Activated CD8-positive, alpha-beta memory T cell treated with anti-CD3 and anti-CD28 coated beads for 1 hour (primary cell): ENCODE measurements at places on chromosomes 2 and 18.

- no peak for DNase-seq
Measured at GRCh38 chr2:231415029-231415428, 19.5 kb downstream of the B3GNT7 start.

DNA sequence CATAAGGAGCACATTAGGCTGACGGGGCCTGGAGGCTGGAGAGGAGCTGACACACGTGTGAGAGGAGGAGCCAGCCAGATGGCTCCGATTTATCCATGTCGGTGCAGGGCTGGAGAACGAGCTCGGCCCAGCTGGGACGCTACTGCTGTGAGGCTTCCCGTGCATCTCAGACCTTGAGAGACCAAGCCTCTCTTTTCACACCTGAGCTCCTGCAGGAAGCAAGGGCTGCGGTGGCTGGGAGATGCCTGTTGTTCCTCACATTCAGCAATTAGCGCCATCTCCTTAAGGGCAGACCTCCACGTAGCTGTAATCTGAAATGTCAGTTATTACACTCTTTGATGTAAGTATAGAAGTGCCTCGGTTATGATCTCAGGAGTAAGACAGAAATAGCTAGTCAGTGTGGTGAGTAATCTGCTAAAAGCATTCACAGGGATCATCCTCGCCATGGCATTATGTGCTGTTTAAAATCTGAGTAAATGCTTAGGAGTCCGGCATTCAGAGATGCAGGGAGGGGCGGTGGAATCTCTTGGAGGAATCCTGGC, 107.9 kb downstream of the PRKCE start:
- DNase-seq: no peak

DNA sequence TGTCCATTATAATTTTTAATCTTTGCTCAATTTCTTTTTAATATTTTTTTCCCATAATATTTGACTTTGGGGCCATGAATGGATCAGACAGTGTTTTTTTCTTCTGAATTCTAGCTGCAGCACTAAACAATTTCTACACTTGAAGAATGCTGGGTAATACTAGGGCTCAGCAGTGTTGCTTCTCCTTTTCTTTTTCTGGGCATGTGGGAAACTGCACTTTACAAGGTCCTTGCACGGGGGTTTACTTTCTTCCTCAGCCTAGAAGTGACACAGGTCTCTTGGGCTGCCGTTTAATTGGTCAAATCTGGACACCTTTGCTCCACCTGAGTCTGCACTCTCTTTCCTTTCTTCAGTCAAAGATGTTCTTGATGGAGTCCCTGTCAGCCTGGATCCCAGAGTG, 135.4 kb upstream of the APCDD1 start:
- DNase-seq: no peak

DNA sequence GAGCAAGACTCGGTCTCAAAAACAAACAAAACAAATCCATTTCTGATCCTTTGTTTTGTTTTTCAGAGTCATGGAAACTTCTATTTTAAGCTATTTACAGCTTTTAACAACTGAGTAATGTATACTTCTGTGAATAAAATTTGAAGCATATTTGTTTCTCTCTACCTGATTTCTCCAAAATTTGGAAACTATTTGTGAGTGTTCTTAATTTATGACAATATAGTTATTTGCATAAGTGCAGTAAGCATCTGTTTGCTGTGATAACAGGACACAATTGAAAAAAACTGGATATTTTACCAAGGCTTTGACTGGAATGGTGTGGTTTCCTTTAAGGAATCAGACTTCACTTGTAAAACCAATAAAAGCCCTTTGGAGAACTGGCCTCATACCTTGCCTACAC, 53.3 kb upstream of the GULP1 start:
- no peak for DNase-seq

DNA sequence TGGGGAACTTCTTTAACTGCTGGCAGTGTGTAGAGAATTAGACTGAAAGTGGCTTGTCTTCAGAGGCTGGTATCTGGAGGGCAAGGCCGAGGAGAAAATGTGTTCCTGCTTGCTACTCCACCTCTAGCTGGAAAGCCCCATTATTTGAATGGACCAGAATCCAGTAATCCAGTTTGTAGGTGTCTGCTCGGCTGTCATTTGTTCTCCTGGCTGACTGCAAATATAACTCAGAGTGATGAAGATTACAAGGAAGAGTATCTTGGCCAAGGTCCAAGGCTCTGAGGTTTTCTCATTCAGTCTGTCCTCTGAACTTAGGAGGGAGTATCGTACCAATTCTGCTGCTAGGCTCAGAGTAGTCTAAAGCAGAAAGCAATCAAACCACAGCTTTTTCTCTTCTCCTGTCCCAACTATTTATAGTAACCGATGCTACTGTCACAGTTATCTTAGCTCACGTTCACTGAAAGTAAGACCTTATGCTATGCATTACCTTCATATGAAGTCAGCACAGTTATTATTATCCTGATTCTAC, 228.6 kb downstream of the SETBP1 start:
- DNase-seq: no peak

DNA sequence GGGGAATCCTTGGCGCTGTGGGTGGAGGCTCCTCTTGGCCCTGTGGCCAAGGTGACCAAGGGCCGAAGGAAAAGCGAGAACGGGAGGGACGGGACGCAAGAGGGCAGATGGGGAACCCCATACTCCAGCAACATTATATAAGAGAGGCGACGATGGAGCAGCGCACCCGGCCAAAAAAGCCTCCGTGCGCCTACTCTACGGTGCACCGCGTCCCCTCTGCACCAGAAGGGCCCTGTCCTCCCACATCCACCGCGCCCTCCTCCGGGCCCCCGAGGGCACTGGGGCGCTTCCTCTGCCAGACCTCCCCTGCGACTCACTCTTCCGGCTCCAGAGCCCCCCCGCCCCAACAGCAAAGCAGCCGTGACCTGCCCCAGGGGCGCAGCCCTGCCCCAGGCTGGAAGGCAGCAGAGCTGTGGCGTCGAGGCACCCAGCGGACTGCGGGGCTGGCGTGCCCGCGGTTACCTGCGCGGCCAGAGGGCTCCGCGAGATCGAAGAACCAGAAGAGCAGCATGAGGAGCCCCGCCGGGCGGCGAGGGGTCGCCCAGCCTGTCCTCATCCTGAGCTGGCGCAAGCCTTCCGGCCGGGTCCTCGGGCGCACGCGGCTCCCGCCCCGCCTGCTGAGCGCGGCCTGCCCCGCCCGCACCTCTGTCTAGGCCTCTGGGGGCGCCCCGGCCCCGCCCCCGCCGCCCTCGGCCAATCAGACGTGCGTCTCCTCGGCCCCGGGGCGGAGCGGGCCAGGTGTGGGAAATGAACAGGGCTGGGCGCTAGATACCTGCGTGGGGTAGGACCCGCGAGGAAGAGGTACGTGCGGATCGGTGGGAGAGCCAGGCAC, 106.3 kb upstream of the CD302 start:
- peak; percentile 32 for DNase-seq

DNA sequence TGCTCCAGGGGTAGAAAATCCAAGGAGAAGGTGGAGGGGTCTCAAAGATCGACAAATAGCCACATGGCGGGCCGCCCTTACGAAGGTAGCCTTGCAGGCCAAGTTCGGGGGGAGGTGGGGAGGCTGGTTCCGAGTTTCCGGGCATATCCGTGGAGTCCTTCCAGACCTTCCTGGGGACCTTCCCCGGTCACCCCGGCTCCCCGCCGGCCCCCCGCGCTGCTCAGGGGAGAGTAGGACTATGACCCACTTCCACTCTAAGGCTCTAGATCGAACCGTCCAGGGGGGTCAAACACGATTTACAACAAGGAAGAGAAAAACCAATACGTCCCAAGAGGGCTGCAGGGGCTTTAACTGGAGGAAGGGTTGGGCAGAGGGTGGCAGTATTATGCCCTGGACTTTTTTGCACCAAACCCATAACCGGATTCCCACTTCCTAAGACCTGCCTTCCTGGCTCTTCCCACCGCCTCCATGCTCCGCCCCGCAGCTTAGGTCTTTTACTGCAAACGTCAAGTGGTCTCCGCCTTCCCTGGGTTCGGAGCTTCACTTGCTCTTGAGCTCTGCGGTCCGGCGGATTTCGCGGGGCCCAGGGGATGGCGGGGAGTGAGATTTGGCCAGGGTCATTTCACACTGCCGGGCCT, 779 bp upstream of the LYPD6 start:
- DNase-seq: no peak

DNA sequence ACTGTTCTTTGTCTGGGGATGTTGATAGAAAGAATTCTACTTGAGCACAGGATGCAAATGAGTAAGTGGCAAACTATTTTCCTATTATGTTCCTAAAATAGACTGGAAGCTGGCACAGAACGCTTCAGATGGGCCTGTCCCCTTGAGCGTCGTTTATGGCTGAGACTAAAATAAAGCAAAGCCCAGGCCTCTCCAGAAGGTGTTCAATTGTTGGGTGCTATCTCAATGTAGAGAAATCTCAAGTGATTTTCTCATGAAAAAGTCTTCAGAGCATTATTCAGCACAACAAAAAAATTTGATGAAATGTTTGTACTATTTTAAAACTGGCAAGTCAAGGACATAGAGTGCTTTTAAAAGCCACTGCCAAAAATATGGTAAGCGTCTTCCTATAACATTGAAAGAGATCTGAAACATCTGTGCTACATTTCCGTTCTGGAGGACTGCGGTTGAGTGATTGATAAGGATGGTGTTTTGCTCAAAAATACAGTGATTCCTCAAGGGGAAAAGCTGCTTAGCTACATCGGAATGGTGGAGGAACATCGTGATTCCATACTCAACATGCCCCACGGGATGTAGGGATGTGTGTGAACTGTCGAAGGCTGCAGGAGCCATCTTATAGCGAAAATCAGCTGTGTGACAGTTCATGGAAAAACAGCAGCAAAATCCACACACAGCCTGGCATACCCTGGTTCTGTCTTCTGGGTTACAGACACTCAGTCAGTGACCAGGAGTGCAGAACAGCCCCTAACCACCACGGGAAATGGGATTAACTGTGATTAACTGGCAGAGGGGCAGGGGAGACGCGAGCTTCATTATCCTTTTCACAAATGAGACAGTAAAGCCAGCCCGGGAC, 10.4 kb upstream of the LRRFIP1 start:
- DNase-seq: no peak

DNA sequence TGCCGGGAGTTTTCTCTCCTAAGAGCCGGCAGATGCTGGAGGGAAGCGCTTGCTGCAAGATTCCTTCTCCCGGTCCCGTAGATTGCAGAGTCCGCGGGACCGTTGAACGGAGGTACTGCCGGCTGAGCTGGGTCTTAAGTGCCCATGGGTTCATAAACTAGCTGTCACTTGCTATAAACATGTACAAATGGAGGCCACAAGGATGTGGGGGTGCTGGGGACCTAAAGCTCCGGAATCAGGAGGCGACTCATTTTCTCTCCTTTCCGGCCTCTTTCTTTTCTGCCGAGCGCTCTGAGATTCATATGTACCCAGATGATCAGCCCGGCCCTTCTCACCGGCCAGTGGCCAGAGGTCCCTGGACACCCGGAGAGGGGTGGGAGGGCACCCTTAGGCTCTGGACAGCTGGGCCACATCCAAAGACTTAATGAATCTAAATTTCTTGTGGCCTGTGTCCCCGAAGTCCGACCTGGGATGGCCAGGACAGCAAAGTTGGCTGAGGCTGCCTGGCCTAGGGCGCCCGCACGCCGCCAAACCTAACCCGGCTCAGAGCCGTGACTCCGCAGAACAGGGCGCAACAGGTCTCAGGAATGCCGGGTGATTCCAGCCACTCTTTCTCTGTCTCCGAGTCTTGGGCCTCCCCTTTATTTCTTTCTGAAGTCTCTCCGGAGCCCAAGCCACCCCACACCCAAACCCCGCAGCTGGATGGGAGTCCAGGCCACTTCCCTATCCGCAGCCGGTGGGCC, 2.4 kb upstream of the PAX3 start:
- no peak for DNase-seq

DNA sequence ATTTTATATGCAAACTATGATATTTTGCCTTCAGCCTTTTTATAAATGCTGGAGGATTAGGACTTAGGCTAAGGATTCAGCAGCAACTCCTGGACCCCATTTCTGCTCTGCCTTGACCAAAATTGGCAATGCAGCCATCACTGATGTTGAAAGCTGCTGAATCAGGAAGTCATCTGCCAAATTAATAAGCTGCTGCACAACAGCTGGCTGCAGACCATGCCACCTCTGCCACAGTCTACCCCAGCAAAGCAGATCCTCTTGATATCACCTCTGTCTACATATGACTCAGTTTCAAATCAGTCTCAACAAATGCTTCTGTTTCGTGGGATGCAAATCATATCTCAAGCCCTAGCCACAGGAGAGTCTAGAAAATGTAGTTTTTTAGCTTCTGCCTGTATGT, 7.1 kb upstream of the SOS1 start:
- DNase-seq: no peak

DNA sequence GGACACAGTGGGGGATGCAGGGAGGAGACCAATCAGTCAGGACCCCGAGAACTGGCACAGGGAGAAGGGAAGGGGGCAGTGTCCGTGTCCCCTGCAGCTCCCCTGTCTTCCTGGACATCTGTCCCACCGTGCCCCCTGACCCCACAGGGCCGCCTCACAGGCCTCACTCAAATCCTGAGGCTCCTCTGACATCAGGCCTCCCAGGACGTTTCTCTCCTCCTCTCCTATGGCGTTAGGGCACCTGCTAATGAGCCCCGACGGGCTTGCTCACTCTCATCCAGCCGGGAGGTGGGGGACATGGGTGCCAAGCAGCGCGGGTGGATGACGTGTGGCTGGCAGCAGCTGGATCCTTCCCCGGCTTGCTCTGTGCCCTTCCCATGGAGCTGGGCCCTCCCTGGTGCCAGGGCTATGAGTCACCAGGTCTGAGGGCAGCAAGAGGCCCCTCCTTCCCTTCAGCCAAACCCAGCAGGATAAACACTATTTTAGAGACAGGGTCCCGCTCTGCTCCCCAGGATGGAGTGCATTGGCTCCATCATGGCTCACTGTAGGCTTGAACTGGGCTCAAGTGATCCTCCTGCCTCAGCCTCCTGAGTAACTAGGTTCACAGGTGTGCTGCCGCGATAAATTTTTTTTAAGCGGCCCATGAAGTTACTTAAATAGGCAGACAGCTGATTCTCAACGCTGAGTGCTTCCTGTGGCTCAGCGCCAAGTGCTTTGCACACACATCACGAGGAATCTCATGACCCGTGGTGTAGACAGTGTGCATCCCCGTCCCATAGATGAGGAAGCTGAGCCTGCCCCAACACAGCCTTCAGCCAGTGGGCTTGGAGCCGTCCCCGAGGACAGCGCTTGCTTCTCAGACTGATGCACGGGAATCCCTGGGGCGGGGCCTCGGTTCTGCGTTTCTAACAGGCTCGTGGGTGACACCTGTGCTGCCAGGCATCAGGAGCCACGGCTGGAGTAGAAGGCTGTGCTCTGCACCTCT, 64.5 kb upstream of the HDAC4 start:
- DNase-seq: no peak

DNA sequence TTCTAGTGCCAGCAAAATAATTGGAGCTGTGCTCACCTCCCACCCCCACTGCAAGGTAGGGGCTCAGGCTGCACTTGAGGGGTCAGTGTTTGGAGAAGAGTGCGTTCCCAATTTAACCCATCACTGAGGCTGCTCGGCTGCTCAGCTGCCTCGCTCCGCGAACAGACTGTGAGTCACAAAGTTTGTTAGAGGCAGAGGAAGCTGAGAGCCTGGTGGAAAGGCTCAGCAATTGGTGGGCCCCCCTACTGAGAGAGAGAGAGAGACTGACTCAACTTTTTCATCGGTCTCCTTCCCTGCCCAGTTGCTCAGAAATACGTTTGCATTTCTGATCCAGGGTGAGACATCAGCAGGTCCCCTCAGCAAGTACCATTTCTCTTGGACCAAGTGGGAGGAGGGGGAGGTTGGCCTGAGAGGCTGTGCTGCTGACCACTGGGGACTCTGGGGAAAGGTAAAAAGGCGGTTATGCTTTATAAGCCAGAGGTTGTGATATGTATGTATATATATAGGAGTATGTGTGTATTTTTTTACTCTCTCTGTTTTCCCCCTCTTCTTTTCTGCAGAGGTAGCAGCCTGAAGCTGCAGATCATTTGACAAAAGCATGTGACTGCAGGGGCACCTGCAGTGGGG, 1.5 kb downstream of the EFR3B start:
- DNase-seq: peak; percentile 23

- no peak for DNase-seq
Measured at GRCh38 chr2:105782123-105782522, 37.4 kb downstream of the NCK2 start.
